ENCODE measurements at places on chromosomes 3 and 15.

DNA sequence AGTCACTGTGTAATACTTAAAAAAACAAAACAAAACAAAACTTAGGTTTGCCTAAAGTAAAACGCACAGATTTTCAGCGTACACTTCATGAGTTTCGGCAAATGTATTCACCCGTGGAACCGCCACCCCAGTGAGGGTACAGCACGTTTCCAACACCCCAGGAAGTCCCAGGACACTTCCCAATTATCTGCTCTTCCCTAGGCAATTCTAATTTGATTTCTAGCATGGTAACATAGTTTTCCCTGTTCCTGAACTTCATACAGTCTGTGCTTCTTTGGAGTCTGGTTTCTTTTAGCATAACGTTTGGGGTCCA is 497 bp upstream of the CLASP2 start:
- DNase-seq: no peak

DNA sequence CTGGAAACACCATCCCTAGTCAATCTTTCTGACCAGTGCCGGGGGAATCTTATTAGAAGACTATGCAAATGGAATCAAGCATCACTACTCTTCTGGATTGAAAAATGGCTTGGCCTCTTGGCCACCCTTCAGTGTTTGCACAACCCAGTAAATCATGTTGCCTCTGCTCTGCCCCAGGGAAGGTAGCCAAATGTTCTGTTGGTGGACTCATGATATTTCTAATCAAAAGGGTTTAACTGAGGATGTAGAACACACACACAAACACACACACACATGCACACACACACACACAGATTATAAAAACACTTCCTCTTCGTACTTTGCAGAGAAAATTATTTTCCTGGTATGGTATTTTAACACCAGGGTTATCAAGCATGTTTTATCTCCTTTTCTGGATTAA is 7.9 kb downstream of the RBP2 start:
- peak; percentile 62 for DNase-seq

DNA sequence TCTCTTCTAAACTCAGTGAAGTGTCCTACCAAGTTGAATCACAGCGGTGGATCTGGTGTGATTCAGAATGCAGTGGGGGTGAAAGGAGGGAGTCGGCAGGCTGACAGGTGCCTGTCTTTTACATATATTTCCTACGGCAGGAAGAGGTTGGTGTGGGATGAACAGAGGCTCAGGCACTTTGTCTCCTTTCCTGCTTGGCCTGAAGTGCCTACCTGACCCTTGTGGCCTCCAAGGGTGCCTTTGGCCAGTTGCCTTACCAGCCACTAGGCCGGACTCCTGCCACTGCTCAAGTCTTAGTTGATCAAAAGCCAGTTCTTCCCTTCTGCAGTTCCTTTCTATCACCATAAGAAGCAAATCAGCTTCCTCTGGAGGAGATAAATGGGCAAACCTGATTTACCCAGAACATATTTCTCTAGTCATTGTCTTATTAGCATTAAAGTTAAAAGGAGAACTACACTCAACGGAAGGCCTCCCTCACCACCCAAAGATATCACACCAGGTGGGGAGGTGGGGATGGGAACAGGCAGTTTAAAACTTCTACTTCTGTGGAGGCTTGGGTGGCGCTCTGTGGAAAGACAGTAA is 52.1 kb downstream of the CRTC3 start:
- no peak for DNase-seq

DNA sequence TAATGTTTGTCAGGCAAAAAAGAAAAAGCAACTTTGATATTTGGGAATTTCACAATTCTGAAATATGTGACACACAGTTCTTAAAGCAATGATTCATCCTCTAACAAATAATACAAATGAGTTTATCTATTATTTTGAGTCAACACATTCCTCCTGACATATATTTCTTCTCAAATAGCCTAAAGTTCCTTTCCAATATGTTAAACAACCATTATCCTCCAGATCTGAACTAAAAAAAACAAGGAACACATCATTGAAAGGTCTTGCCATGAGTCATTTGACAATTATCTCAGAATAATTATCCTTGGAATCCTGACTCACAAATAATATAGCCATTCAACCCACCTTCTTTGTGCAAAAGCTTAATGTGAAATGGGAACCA is 208.7 kb upstream of the CDIN1 start:
- DNase-seq: no peak

- DNase-seq: no peak
Observed at GRCh38 chr3:101851072-101851770, 1.9 kb downstream of the NFKBIZ start.
